ENCODE measurements at places on chromosomes 12 and 14.

DNA sequence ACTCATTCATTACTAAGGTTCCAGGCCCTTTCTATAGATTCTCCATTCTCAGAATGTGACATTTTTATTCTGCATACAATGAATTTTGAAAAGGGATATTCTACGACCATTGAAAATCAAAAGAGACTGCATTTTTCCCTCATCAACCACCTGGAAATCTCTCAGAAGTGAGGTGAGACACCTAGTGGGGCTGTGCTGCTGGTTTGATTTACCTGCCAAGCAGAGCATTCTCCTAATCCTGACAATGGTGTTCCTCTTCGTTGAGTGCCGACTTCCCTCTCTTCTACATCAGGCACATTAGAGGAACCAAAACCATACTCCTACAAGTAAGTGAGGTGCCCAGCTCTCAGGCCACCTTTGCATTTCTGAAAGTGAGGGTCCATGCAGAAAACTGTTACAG is 14.9 kb downstream of the CKB start:
- DNase-seq: no peak

GRCh38 chr12:123056053-123056452 is 75.6 kb downstream of the ARL6IP4 start:
- no peak for DNase-seq

DNA sequence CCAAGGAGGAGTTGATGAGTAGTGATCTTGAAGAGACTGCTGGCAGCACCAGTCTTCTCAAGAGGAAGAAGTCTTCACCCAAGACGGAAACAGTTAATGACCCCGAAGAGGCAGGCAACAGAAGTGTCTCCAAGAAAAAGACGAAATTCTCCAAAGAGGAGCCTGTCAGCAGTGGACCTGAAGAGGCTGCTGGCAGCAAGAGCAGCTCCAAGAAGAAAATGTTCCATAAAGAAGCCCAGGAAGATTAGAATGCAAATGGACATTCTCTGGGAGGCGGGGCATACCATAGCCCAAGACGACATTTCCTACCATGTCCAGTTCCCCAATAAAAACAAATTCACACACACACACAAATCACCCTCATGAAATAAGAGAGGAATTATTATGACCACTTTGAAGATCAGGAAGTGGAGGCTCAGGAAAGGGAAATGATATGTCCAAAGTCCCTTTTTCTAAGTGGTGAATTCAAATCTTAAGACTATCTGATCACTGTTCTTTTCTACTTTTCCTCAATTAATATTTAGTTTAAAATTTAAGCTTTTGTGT is 131.8 kb downstream of the PAWR start:
- DNase-seq: no peak

DNA sequence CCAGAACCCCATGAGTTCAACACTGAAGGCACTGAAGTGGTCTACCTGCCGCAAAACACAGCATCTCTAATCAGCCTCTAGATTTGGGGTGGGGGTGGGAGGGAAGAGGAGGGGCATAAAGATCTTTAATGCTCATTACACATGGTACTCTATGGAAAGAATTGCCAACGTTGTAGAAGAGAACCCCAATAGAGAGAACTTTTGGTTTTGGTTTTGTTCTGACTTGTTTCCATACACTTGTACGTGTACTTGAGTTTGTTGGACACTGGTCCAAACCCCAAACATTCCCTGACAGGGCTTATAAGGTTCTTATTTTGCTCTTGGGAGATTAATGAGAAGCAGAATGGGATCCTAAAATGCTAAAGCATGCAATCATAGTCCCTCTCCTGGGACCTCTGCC is 31.0 kb downstream of the GNPTAB start:
- no peak for DNase-seq

- DNase-seq: peak; percentile 49
Measured at GRCh38 chr12:113424915-113425823, 3.0 kb downstream of the SDSL start.

DNA sequence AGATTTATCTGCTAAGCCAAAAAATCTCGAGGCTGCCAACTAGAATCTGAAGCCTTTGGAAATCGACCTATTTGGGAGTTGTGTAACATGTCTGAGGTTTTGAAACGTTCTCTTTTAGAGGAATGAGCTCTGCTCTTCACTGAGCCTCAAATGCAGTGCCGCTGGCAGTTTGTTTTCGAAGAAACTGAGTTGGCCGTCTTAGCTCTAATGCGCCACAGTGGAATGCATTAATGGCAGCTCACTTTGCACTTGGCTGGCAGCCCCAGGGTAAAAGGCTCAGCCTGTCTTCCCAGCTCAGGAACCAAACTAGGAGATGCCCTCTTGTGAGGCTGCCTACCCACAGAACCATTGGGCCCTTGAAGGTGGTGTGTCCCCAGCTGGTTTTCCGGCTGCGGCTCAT is 53.8 kb downstream of the SFSWAP start:
- no peak for DNase-seq

DNA sequence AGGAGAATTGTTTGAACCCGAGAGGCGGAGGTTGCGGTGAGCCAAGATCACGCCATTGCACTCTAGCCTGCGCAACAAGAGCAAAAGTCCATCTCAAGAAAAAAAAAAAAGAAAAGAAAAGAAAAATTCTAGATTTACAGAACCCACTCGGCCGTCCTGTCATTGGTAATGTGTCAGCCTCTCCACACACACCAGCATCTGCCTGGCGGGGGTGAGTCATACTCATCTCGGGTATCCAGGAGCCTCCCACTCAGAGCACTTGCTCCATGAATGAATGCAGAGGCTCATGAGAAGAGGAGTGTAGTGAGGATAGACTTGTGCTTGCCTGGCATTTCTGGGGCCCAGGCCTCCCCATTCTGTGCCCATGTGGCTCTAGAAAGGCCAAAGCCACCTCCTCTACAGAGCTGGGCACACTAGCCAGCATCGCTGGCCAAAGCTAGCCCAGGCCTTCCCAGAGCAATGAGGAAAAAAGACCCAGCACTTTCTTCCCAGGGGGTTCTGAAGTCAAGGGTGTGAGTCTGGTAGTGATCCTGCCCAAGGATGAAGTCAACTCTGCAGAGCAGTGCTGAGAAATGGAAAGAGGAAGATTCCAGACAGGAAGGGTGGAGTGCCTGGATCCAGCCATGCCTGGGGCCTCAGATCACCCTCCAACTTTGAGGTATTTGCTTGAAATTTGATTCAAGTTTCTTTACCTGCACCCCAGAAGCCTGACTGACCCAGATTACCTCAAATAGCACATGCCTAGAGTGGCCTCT is 31.2 kb upstream of the KLC1 start:
- peak; percentile 62 for DNase-seq

DNA sequence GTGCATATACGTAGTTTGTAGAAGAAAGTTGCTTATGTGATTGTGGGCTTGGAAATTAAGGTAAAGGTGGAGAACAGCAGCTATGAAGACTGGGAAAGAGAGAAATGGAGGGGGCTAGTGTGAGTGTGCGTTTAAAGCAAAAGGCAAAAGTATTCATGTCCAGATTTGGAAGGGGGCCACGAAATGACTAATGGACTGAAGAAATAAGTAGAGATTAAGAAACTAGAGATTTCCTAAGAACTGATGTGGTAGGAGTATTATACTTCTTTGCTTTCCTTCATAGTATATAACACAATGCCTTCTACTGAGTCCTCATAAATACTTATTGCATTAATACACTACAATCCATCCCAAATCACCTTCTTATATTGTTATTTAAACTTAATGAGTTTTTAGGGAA is 298.6 kb upstream of the NOVA1 start:
- DNase-seq: no peak

DNA sequence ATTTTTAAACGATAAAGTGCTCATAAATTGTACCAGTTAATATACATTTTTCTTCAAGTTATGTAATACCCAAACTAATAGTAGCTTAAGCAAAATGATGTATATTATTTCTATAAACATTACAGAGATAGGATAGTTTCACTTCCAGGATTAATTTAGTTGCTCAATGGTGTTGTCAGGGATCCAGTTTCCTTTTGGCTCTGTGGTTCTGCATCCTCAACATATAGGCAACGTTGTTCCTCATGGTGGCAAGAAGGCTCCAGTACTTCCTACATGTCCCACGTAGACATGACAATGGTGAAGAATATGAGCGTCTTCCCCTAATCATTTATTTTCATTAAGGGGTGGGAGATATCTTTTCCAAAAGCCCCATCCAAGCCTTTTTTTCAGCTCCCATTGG is 60.7 kb upstream of the DCD start:
- peak; percentile 87 for DNase-seq

All from MV-4-11 (cell line).